ENCODE measurements at places on chromosomes 4 and X.

- no peak for DNase-seq
Measured at GRCh38 chrX:63327788-63328187, 23.3 kb downstream of the SPIN4 start.

DNA sequence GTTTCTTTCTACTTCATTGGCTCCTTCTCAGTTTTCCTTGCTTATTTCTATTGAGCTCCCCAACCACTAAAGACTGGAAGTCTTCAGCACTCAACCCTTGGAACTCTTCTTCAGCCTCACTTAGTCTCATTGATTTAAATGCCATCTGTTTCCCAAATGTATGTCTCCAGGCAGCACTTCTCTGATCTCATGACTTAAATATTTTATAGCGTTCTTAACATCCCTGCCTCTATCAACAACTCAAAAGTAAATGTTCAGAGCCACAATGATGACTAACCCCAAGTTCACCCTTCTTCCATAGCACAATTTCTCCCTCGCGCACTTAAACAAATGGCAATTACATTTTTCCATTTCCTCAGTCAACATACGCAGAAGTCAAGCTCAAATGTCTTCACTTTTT lies 1393.3 kb downstream of the ARAP2 start:
- DNase-seq = no peak

DNA sequence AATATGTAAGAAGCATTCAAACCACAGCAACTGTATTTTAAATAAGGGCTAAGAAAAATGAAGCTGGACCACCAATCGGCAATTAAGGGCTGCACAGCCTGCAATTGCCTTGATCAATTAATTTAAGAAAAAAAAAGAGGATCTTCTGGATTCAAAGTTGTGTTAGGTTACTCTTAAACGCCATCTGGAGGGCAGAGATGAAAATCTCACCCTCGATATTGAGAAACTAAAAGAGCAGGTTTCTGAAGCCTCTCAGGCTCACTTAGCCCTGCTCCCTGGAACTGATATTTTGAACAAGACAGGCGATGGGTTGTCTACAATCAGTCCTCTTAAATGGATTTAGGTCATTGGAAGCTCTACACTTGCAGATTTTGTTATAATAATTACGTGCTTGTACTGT lies 579.4 kb downstream of the GRXCR1 start:
- no peak for DNase-seq

DNA sequence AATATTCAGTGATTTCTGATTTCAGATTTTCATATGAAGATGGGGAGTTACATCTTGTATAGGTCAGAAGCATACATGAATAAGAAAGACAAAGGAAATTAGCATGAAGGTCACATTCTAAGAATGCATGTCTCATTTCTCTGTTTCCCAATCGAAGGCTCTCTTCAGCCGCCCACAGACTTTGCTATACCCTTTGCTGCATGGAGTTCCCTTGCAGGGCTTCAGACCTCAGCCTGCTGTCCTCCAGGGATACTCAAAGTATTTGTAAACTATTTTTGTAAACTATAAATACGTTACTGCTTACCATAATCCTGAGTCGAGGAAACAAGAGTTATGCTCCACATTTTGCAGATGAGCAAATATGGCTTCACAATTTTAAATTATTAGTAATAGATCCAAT lies 738.4 kb downstream of the PCDH18 start:
- no peak for DNase-seq

DNA sequence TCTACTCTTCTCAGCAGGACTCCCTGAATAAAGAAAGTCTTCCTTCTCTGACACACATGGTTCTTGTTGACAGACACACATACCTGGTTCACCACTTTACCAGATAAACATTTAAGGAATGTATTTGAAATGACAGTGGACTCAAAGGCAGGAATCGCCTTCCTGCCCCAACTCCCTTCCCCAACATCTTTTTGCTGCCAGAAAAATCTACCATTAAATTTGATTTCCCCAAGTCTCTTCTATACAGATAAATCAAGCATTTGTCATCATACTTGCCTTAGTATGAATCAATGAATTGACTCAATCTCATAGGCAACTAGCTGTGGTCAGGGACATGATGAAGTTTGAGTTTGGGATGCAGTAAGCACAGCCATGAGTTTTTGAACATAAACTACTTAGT lies 23.3 kb upstream of the ANXA5 start:
- DNase-seq = no peak

DNA sequence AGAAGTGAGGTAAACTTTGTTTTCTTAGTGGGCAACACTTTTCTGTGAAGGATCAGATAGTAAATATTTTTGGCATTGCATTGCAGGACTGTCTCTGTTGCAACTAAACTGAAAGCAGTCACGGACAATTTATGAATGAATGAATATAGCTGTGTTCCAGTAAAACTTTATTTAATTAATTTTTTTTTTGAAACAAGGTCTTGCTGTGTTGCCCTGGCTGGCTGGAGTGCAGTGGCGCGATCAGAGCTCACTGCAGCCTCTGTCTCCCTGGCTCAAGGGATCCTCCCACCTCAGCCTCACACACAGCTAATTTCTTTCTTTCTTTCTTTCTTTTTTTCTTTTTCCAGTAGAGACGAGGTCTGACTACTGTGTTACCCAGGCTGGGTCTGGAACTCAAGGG lies 15.8 kb downstream of the RBM10 start:
- no peak for DNase-seq

GRCh38 chr4:90537491-90537890 lies 410.3 kb downstream of the CCSER1 start:
- no peak for DNase-seq

DNA sequence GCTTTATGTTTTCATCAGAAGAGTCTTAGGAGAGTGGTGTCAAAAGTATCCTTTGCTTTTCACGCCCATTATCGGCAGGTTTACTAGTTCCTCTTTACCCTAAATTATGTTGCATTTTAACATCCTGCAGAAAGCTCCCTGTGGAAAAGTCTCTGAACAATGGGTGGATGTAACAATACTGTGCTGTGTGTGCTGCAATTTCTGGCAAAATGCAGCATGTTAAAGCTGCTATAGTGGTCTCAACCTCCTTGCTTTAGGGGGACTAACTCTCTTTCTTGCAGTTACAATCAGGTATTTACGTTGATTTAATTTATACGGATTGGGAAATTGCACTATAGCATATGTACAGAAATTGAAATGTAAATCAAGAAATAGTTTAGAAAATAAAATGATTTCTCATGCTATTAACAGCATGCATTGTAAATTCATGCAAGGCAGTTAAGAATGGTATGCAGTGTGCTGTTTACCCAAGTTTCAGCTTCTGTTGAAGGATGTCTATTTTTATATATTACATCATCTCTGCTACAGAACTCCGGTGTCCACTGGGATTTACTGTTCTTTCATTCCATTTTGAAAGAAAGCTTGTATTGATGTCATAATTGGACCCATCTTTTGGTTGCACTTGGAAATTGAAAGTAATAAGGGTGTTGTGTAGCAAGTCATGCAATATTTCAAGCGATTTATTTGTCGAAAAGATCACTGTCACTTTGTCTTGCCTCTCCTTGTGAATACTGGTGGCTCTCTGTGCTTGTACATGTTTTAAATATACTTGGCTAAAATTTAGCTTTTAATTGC lies 145.7 kb downstream of the RAPGEF2 start:
- DNase-seq = no peak

GRCh38 chr4:34245276-34245675 lies 1999.0 kb downstream of the ARAP2 start:
- no peak for DNase-seq

DNA sequence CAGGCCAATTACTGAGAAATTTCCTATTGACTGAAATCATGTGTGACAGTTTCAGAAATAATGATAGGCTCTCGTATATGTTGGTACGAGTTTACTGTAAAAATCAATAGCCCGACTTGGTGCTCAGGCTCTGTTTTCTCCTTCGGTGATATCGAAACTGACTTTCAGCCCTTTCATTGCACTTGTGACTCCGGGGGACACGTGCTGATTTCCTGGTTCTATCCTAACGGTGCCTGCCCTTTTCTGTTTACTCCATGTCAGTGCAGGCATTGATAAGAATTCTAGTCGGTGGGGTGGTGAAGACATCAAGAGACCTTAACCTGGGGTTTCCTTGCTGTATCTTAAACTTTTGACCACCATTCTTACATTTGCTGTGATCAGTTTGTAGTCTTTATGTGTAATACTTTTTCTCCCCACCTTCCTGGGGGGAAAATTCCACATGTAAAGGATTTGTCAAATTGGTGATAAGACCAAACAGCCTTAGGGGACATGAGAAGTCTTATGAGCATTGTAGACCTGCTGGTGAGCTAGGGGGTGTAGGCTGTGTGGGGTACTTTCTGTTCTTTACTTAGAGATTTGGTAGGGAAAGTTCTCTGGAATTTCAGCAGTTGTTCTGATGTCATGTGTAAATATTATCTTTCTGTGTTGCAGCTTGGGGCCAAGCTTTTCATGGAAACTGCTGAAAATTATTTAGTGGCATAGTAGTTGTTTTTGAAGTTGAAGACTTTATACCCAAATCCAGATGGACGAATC lies 52.7 kb downstream of the TMEM131L start:
- DNase-seq = no peak

- DNase-seq = no peak
Measured at GRCh38 chrX:8052909-8053308, 118.2 kb downstream of the VCX2 start.

GRCh38 chrX:40385682-40386081 lies 195.1 kb upstream of the ATP6AP2 start:
- no peak for DNase-seq

- no peak for DNase-seq
Measured at GRCh38 chr4:2334826-2335728, 73.2 kb upstream of the MXD4 start.

DNA sequence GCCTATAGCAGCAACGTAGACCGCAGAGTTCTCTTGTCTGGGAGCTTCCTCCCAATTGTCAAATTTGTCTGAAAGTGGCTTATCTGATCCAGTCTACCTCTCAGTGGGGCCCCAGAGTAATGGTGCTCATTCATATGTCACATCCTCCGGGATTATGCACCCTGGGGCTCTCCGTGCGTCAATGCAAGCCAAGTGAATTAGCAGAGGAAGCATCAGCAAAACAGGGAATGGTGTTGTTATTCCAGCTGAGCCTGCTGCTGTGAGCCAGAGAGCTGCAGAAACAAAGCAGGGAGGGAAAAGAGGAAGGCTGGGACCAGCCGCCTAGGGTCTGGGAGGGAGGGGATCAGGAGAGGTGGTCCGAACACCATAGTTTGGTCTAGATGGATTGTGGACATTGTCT lies 95.2 kb downstream of the CLNK start:
- DNase-seq = no peak

GRCh38 chr4:107755841-107756356 lies 35.9 kb upstream of the PAPSS1 start:
- no peak for DNase-seq

DNA sequence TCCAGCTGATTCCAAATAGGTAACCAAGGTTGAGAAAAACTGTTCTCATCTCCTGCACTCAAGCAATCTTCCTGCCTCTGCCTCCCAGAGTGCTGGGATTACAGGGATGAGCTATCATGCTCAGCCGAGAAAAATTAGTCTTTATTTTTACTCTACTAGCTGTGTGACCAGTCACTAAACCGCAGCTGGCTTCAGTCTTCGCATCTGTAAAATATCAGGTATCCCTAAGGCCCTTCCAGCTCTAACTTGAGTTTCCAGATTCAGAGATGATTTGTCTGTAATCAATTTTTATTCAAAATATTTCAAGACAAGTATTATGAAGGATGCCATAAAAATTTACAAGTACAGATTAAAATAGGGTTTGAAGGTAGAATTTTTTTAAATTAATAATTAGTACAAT lies 3.5 kb downstream of the ADH6 start:
- no peak for DNase-seq

DNA sequence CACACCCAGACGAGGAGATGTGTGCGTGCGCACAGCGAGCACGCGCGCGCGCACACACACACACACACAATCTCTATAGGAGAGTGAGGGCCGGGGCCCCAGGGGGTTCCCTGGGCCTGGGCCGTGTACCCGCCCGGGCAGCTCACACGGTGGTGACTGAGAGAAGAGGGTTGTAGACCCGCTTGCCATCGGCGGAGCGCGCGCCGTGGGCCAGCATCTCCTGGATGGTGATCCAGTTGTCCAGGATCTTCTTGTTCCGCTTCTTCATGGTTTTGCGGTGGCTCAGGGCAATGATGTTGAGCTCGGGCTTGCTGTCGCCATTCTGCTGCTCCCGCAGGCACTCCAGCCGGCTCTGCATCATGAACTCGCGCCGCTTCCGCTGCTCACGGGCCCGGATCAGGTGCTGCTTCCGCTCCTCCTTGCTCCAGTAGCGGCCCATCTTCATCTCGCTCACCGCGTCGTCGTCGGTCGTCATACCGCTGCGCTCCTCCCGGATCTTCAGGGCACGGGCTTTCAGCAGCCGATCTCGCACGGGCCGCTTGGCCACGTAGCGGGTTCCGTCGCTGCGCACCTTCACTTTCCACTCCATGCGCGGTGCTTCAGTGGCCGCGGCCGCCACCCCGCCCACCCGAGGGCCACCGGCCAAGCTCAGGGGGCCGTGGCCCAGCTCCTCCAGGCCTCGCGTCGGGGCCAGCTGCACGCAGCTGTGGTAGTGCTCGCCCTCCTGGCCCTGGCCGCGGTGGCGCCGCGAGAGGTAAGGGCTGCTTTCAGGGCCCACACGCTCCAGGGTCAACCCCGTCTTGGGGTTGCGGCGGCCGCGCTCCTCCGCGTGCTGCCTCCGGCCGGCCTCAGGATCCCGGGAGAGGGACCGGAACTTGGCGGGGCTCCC lies 9.0 kb downstream of the SSR4 start:
- DNase-seq = no peak

DNA sequence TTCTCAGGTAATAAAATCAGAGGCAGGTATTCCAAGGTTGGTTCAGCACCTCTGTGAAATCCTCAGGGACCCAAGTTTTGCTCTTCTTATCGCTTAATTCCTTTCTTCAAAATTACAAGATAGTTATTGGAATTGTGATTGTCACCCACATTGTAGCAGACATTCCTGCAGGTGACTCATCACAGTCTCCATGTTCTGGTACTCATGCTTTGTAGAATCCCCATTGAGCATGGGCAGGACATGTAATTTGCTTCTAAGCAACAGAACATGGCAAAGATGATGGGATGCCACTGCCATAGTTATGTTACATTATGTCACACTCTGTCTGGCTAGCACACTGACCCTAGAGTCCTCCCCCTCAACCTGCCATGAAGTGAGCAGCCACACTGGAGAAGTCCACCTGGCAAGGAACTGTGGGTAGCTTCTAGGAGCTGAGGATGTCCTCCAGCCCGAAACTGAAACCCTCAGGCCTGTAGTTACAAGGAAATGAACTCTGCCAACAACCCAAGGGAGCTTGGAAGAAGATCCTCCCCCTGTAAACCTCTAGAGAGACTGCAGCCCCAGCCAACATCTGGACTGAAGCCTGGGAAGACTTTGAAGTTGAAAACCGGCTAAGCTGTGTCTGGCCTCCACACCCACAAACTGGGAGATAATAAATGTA lies 58.3 kb upstream of the GUCY1A1 start:
- no peak for DNase-seq

DNA sequence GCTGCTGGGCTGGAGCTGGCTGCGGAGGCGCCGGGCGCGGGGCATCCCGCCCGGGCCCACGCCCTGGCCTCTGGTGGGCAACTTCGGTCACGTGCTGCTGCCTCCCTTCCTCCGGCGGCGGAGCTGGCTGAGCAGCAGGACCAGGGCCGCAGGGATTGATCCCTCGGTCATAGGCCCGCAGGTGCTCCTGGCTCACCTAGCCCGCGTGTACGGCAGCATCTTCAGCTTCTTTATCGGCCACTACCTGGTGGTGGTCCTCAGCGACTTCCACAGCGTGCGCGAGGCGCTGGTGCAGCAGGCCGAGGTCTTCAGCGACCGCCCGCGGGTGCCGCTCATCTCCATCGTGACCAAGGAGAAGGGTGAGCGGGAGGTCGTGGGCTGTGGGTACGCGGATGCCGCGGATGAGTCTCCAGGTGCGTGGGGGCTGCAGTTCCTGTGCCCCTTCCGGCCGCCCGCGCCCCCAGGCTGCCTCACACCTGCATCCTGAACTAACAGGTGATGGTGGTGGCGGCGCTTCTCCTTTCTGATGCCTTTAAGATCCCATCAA lies 499 bp downstream of the CYP2U1 start:
- DNase-seq = peak; percentile 7
